ENCODE measurements at places on chromosomes 13 and 19. TPM values are rescaled to one million over a fixed set of nuclear protein-coding genes. Genes with fewer than 3 reads are reported as not detected.

TTYH1 gene
- total RNA-seq, result 0.32 TPM

MAMSTR gene
- total RNA-seq, result 0.89 TPM

ZMYM5 gene
- total RNA-seq, result 29.0 TPM

ZNF878 gene
- total RNA-seq, result 0.55 TPM

FCGBP gene
- total RNA-seq, result 13.4 TPM

DNA sequence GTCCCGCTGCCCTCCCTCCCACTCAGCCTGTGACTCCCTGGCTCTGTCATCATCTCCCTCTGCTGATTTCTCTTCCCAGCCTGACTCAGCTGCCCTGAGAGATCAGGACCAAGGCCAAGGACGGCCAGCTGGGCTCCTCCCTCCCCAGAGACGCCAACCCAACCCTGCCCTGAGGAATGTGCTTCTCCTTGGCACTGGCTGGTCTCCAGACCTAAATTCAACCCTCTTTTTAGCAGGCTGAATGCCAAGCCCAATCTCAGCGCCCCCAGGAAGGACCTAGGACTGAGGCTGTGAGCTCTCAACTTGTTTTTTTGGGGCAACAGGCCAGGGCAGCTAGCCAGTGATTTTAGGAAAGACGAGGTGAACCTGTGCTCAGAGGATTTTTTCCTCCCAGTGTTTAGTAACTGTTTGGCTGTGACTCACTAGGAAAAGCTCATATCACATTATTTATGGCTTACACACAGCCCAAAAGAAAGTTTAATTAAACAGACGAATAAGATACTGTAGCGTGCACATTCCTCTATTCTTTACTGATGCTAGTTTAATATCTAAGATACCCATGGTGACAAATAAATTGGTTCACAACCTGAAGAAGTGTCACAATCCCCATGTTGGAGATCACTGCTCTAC is 7.4 kb upstream of the IGFL1 start:
- H3K27ac ChIP-seq, result no peak overlapping the region
- H3K27me3 ChIP-seq, result peaks cover 76% of the 10 kb centered on the region
- no peaks in the 10 kb centered on the region for H3K4me1 ChIP-seq
- no peak overlapping the region for H3K4me3 ChIP-seq
- no peaks in the 10 kb centered on the region for H3K36me3 ChIP-seq

GRCh38 chr19:14565765-14566711 is 5.8 kb downstream of the NDUFB7 start:
- peaks cover 41% of the 10 kb centered on the region for H3K4me1 ChIP-seq
- DNase-seq, result no peak
- H3K27ac ChIP-seq, result no peak overlapping the region
- H3K36me3 ChIP-seq, result peaks cover 2% of the 10 kb centered on the region
- H3K4me3 ChIP-seq, result no peak overlapping the region

- peaks cover 44% of the 10 kb centered on the region for H3K4me1 ChIP-seq
- DNase-seq, result no peak
- H3K4me3 ChIP-seq, result no peak overlapping the region
- no peaks in the 10 kb centered on the region for H3K27me3 ChIP-seq
- H3K36me3 ChIP-seq, result peaks cover 5% of the 10 kb centered on the region
Observed at GRCh38 chr13:51397262-51397941, 55.4 kb downstream of the INTS6 start.

GRCh38 chr13:22468045-22468444 is 712.7 kb upstream of the SGCG start:
- H3K4me3 ChIP-seq, result no peak overlapping the region
- H3K27me3 ChIP-seq, result no peaks in the 10 kb centered on the region
- H3K4me1 ChIP-seq, result no peaks in the 10 kb centered on the region
- no peak overlapping the region for H3K27ac ChIP-seq

GRCh38 chr13:64099994-64100393 is 2684.3 kb upstream of the PCDH20 start:
- H3K36me3 ChIP-seq, result no peaks in the 10 kb centered on the region
- no peak overlapping the region for H3K4me3 ChIP-seq
- H3K27me3 ChIP-seq, result no peaks in the 10 kb centered on the region
- DNase-seq, result no peak
- no peaks in the 10 kb centered on the region for H3K4me1 ChIP-seq

DNA sequence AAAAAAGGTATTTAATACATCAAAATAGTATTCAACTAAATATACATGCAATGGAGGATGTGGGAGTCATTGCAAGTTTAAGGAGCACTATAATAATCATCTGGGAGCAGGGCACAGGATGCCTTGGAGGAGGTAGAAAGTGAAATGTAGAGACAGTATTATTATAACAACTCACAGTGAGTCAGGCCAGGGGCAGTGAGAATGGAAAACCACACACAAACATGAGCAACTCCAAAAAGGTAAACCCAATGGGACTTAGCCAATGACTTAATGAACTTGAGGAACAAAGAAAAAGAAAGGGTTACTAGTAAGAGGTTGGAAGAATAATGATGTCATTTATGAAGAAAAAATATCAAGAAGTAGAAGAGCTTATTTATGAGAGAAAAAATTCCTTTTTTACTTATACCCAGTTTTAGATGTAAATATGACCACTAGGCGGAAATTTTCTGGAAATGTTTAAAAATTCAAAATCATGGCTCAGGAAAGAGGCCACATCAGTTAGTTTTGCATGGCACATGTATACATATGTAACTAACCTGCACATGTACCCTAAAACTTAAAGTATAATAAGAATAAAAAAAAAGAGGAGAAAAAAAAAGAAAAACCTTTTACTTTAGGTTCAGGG is 389.3 kb downstream of the SUCLA2 start:
- no peak overlapping the region for H3K4me3 ChIP-seq
- H3K27me3 ChIP-seq, result no peaks in the 10 kb centered on the region
- DNase-seq, result no peak
- H3K27ac ChIP-seq, result no peak overlapping the region
- H3K36me3 ChIP-seq, result no peaks in the 10 kb centered on the region
- no peaks in the 10 kb centered on the region for H3K4me1 ChIP-seq

- peak overlapping the region; percentile 98 for H3K27ac ChIP-seq
- peaks cover 31% of the 10 kb centered on the region for H3K4me1 ChIP-seq
- peak overlapping the region; percentile 100 for H3K4me3 ChIP-seq
- DNase-seq, result no peak
- H3K27me3 ChIP-seq, result no peaks in the 10 kb centered on the region
- peaks cover 25% of the 10 kb centered on the region for H3K36me3 ChIP-seq
Observed at GRCh38 chr13:26221399-26221720, 754 bp downstream of the RNF6 start.

DNA sequence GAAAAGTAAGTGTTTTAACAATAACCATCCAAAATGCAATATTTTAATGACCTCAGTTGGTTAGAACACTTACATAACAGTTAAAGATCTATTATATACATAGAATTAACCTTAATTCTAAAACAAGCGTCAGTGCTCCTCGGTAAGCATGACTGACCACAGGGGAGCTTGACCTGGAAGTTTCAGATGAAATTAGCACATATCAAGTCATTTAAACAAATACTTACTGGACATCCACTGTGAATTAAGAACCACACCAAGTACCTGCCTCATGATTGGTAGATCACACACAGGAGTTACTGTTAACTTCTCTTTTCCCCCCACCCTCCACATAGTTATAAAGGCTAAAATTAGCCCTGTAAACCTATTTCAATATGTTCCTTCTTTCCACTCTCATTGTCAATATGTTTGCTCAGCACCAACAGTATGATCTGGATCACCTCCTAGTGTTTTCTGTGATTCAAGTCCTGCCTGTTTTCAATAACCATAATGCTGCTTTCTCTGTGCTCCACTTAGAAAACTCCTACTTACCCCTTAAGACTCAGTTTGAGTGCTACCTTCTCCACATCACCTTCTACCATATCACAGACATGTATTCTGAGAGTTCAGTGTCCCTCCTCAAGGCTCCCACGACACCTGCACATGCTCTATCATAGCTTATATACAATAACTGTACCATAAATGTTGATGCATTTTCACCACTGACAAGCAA is 209.0 kb downstream of the VWA8 start:
- no peaks in the 10 kb centered on the region for H3K27me3 ChIP-seq
- no peak for DNase-seq
- H3K4me3 ChIP-seq, result no peak overlapping the region
- no peaks in the 10 kb centered on the region for H3K4me1 ChIP-seq
- H3K36me3 ChIP-seq, result peaks cover 13% of the 10 kb centered on the region

DNA sequence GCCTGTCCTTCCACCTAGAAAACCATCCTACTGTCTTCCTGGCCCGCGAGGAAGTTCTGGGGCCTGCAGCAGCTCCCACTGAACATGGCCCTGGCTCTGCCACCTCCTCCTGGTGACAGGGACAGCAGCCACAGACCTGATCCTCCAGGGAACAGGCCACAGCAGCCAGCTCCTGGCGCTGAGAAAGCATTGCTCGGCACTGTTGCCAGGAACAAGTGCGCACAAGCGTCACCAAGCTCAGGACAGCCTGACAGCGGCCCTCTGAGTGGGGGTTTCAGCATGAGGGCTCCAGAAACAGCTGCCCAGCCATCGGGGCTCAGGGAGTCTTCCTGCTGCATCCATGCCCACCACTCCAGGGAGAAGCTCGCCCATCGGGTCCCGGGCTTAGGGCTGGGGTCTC is 21.9 kb downstream of the AP3D1 start:
- no peak overlapping the region for H3K4me3 ChIP-seq
- no peaks in the 10 kb centered on the region for H3K27me3 ChIP-seq
- no peaks in the 10 kb centered on the region for H3K36me3 ChIP-seq
- DNase-seq, result no peak

GRCh38 chr19:7961920-7962626 is 18.6 kb upstream of the TIMM44 start:
- DNase-seq, result no peak
- peaks cover 1% of the 10 kb centered on the region for H3K4me1 ChIP-seq
- H3K27me3 ChIP-seq, result no peaks in the 10 kb centered on the region
- H3K36me3 ChIP-seq, result peaks cover 9% of the 10 kb centered on the region
- H3K4me3 ChIP-seq, result no peak overlapping the region
- no peak overlapping the region for H3K27ac ChIP-seq

GRCh38 chr19:45615795-45616703 is 14.0 kb upstream of the GPR4 start:
- H3K4me1 ChIP-seq, result peaks cover 23% of the 10 kb centered on the region
- H3K36me3 ChIP-seq, result peaks cover 43% of the 10 kb centered on the region
- H3K4me3 ChIP-seq, result no peak overlapping the region
- peak; percentile 92 for DNase-seq
- H3K27me3 ChIP-seq, result no peaks in the 10 kb centered on the region

DNA sequence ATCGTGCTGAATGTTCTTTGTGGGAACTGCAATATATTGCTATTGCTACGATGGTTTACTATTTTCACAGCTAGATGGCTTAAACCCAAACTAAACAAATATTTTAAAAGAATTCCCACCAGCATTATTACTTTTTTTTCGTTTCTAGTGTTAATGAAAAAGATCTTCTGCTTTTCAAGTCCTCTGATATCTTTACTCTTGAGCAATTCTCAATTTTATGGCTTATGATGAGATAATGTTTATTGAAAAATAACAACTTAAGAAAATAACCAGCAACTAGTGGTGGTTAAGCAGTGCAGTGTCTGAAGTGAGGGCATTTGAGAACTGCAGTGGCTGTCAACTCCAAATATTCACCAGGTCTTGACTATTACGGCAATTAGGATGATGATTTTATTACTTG is 360.4 kb downstream of the ENOX1 start:
- H3K4me1 ChIP-seq, result no peaks in the 10 kb centered on the region
- H3K36me3 ChIP-seq, result no peaks in the 10 kb centered on the region
- no peak overlapping the region for H3K4me3 ChIP-seq
- H3K27ac ChIP-seq, result no peak overlapping the region
- no peak for DNase-seq

GRCh38 chr13:100497389-100497788 is 91.2 kb downstream of the GGACT start:
- no peaks in the 10 kb centered on the region for H3K4me1 ChIP-seq
- DNase-seq, result no peak
- peaks cover 2% of the 10 kb centered on the region for H3K27me3 ChIP-seq
- H3K36me3 ChIP-seq, result no peaks in the 10 kb centered on the region
- H3K4me3 ChIP-seq, result no peak overlapping the region

DNA sequence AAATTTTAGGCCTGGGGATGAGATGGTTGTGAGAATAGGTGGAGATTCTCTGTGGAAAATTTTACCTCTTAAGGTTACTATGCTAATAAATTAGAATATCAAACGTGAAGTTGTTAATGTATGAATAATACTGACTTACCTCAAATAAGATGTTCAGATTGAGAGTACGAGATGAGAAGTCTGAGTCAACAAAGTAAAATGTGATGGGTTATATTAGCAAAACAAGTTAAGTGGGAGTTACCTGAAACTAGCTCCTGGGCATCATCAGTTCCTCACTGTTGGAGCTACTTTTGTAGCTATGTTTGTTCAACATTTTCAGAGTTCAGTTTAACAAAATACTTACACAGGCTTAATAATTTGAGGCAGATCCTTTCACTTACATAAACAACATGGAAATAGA is 108.6 kb downstream of the PIBF1 start:
- DNase-seq, result no peak
- no peak overlapping the region for H3K4me3 ChIP-seq
- no peaks in the 10 kb centered on the region for H3K27me3 ChIP-seq
- H3K27ac ChIP-seq, result no peak overlapping the region

- no peak overlapping the region for H3K4me3 ChIP-seq
Observed at GRCh38 chr19:35109395-35110112, 6.1 kb upstream of the FXYD3 start.

GRCh38 chr13:92187378-92187989 is 789.1 kb downstream of the GPC5 start:
- no peaks in the 10 kb centered on the region for H3K27me3 ChIP-seq
- no peaks in the 10 kb centered on the region for H3K36me3 ChIP-seq
- no peaks in the 10 kb centered on the region for H3K4me1 ChIP-seq
- no peak overlapping the region for H3K4me3 ChIP-seq

DNA sequence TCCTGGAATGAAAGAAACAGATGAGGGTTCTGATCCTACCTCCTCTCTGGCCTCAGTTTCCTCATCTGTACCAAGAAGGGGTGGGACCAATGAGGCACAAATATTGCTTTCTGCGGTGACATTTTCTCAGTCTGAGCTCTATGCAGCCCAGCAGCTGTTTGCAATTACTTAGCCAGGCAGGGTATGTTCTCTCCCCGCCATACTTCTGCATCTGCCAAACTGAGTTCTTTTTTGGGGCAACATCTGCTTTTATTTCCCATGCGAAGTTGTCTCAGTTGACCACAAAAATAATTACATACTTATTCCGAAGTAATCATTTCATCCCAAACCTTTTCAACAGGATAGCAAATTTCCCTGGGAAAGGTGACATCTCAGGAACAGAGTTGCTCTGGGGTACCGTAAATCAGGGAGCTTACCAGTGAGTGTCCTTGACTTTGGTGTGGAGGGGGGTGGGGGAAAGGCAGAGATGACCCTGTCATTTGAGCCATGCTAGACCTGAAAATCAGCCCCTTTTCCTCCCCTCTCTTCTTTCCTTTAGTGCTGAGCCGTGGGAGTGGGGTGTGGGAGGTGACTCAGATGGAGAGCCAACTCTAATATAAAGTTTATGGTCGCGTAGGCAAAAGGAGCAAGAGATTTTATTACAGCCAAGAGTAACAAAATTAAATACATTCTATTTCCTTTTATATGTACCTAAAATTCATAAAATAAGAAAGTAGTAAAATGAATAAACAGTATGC is 165.7 kb upstream of the KL start:
- H3K4me1 ChIP-seq, result peaks cover 10% of the 10 kb centered on the region
- no peak overlapping the region for H3K27ac ChIP-seq
- no peak for DNase-seq
- H3K36me3 ChIP-seq, result no peaks in the 10 kb centered on the region
- peaks cover 8% of the 10 kb centered on the region for H3K27me3 ChIP-seq

Data from activated T-cell treated with anti-CD3 and anti-CD28 coated beads, Interleukin-2, amount 50 U/mL, for 72 hours (primary cell).